GM18507 (cell line): ENCODE measurements at places on chromosomes 3 and 15.

GRCh38 chr3:139364549-139364948 is 20.7 kb downstream of the MRPS22 start:
- DNase-seq, result no peak

GRCh38 chr3:195286115-195286872 is 15.3 kb upstream of the XXYLT1 start:
- DNase-seq, result no peak

DNA sequence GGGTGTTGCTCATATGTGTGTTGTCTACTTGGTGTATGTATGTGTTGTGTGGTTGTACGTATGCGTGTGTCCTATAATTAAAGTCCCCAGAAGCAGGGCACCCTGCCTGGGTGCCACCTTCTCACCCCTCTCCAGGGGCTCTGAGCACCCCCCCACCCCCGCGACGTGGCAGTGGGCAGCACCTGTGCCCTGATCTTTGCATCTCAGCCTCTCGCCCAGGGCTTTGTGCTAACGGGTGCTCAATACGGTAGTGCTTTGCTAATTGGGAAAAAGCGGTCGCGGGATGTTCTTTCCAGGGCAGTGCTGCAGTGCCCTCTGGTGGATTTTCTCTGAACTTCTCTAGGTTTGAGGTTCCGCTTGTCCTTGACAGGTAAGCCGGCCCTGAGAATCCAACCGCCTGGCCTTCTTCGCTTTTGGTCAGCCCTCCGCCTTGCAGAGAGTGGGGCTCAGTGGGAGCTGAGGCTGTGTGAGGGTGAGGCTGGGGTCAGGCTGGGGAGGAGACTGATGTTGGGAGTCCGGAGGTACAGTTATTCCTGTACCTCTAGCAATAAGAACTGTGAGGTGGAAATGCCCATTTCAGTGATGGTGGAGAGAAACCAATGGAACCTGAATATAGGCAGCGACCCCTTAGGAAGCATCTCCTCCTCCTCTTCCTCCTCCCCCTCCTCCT is 17.6 kb upstream of the EPHB3 start:
- peak; percentile 58 for DNase-seq

- DNase-seq, result no peak
These were observed 339.5 kb upstream of the DNAJC19 start for GRCh38 chr3:181329024-181329423.

GRCh38 chr3:58560771-58561311 is 16.4 kb downstream of the FAM107A start:
- no peak for DNase-seq

DNA sequence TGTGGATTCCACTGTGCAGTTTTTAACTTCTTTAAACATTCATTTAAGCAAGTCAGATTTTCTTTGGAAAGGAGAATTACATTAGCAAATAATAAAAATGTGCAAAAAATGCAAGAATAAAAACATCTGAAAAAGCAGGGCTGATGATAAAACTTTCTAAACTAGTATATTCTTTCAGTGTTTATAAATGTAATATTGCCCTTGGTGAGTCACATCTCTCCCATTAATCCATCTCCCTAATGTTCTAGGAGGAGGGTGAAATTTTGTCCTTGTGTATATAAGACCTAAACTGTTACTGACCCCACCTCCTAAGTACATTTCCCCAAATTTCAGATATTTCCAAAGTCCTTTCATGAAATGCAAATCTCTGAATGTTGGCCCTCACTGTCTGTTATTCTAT is 28.5 kb upstream of the DCUN1D1 start:
- no peak for DNase-seq

DNA sequence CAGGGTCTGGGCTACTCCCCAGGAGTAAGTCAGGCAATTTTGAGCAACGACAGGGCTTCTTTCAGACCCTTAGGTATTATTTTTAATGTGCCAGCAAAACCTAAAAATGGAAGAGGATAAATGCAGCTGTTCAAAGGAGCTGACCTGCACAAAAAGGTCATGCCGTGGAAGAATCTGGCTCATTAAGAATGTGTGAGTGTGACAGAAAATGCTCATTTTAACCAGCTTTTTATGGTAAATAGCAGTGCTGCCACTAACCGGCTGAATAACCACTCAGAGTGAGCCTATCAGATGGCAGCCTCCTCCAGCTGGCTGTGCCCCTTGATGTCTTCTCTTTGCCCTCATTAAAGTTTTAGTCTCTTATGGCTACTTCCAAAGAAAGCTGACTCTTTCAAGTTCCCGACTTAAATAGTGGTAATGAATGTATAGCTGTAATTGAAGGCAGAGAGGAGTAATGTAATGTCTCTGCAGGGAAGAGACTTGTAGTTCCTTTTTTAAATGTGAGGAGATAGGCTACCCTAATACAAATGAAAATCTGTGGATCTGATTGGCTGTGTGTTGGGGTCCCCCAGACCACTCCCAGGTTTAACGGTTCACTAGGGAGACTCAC is 9.5 kb upstream of the FSTL1 start:
- DNase-seq, result no peak

DNA sequence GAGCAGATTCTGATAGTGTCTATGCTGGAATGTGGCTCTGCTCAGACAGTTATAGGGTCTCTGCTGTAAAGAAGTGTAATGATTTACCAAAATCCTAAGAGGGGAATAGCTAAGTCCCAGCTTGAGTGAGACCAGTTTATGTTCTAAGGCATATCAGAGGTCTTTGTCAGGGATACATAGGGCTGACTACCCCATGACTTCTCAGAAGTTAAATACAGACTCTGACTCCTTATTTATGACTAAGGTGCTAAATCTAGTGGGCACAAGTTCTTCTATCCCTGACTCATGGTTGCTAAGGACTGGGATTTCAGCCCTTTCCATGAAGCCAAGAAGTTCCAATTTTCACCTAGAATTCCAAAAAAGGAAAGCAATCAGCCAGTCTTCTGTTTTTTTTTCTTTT is 192.6 kb upstream of the POU1F1 start:
- no peak for DNase-seq

- no peak for DNase-seq
These were observed 354.8 kb upstream of the TBL1XR1 start for GRCh38 chr3:177552051-177552450.

DNA sequence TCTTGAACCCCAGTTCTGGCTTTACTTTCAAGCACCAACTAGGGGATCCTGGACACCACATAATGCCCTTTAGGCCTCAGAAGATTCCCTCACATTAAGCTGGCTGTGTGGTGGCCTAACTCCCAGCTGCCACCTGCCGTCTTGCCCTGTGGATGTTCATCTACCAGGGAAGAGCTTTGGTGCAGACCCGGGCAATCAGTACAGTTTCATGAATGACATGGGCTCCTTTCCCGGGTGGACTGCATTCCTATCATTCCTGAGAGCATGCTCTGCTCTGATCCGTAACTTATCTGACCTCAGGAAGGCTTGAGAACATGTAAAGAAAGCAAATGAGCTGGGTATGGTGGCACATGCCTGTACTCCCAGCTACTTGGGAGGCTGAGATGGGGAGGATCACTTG is 50.0 kb upstream of the GSK3B start:
- no peak for DNase-seq

DNA sequence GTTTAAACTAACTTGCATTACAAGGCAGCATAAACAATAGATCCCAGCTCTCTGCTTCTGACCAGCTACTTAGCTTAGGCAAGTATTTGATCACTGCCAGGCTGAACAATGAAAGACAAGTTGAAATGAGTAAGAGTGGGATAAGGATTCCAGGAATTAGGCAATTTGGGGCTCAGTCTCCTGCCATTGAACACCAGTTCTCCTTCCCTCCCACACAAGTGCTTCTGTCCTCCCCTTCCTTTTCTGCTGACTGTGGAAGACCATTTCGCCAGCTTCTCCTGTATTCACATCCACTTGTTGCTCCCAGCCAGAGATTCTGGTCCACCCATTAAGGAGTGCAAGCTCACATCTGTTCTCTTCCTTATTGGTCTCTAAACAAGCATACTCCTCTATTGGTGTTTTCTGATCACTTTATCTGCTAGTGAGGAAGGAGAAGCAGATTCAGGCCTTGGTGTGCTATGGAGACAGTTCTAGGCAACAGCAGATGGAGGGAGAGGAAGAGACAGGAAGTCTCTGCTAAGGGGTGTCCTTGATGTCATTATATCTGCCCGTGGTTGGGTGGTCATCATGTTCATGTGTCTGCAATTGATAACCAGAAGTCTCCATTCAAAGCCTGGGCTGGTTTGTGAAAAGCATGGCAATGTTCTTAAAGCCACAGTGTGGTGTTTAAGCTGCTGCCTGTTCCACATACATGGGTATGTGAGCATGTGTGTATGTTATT is 121.5 kb downstream of the PLCL2 start:
- no peak for DNase-seq

GRCh38 chr3:171446801-171447578 is 13.2 kb downstream of the TNIK start:
- no peak for DNase-seq

DNA sequence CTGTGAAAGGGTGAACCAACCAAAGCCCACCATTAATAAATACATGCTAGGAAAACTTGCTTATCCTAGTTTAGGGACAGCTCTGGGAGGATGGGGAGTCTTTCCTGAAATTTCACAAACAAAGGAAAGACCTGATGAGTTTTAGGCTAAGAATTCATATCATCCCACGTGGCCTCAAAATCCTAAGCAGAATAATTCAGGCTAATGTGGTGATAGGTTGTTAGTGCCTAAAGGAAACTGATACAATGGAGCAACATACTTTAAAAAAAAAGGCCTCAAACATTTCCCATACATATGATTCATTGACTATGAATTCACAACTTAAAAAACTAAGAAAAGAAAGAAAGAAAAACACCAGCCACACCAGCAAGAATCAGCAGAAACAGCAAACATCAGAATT is 126.9 kb upstream of the CNTN4 start:
- no peak for DNase-seq

DNA sequence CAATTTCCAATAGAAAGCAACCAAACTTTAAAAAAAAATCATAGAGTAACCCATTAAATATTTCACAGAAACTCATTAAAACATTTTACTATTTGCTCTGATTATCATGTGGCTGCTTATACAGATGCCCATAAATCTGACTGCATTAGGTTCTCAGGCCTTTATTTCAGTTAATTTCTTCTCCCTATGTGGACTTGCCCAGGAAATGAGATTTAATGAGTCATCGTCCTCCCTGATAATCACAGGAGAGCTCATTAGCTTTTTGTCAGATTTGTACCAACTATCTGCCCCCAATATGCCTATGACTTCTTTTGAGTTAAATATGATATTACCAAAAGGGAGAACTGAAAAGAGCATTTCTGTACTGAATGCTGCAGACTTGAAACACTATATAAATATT is 168.0 kb downstream of the FOXB1 start:
- DNase-seq, result no peak

- DNase-seq, result no peak
These were observed 24.0 kb upstream of the FRMD5 start for GRCh38 chr15:44219073-44219472.

- DNase-seq, result no peak
These were observed 134.0 kb upstream of the IL12A start for GRCh38 chr3:159854500-159855124.

DNA sequence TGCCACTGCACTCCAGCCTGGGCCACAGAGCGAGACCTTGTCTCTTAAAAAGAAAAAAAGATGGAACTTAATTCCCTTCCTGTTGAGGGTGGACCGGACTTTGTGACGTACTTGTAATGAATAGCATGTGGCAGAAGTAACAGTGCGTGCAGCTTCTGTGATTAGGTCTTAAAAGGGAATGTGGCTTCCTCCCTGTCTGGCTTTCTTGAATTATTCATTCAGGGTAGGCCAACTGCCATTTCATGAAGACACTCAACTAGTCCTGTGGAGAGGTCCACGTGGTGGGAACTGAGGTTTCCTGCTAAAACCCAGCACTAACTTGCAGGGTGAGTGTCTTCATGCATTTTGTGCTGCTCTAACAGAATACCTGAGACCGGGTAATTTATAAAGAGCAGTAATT is 98.9 kb upstream of the PIAS1 start:
- no peak for DNase-seq

DNA sequence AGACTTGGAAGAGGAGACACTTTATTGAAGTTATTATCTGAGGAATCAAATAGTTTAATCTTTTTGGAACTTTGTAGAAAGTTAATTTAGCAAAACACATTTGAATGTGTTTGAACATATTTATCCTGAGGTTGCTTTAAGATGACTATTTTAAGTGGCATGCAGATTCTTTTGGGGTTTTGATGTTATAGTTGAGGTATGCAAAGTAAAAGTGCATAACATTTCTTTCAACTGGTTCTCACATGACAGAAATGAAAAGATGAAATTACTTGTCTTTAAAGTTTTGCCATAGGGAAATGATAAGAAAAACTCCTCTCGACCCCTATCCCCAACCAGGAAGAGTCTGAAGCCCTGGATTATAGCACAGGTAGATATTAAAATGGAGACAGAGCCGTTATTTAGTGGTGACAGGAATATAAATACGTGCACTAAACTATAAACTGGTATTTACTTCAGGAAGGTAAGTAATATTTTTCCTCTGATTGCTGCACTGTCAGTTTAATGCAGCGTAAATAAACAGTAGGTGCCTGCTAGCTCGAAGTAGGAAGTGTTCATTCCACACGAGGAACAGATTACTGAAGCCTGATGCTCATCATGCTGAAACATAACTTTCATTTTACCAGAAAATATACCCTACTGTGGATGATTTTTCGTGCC is 15.1 kb upstream of the SATB1 start:
- DNase-seq, result no peak

DNA sequence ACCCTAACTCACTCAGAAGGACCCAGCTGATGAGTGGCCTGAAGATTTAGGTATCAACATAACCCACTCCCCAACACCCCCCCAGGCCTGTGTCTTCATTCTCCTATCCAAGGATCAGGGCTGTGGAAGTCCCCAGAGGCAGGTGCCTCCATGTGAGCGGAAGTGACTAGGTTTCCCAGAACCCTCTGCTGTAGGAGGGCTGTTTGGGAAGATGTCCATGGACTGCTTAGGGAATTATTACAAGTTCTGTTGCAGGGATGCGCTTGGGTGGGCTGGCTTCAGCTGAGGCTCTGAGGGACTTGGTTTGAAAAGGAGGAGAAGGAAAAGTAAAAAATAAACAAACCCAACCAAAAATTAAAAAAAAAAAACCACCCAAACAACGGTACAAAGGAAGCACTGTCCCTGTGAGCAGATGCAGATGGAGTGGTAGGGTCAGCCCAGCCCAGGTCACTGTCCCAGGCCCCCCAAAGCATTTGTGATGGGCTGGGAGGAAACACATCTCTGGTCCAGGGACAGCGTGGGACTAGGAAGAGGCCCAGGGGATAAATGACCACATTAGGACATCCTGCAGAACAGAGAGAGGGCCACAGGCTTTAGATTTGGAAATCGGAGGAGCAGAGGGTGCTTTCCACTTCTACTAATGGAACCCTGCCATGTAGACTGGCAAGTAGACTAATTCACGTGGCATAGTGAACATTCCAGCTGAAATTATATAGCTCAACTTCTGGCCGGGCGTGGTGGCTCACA is 12.2 kb upstream of the APOD start:
- DNase-seq, result no peak
